Metanephros (tissue), 2 donors: ENCODE measurements at places on chromosomes 11 and 22. TPM values are rescaled to one million over a fixed set of nuclear protein-coding genes. Genes with fewer than 3 reads are reported as not detected.

FAM227A gene
- total RNA-seq, result 9.8 TPM

OR52E8 gene
- total RNA-seq, result not detected

LMNTD2 gene
- total RNA-seq, result 2.3 TPM

FZD4 gene
- total RNA-seq, result 85.4 TPM

RFPL1 gene
- total RNA-seq, result not detected

SLC1A2 gene
- total RNA-seq, result 0.88 TPM

TRPC6 gene
- 12.7 TPM for total RNA-seq

F2 gene
- total RNA-seq, result 0.35 TPM

MPZL2 gene
- 16.9 TPM for total RNA-seq

CRYBB2 gene
- not detected for total RNA-seq

RASGRP2 gene
- 14.9 TPM for total RNA-seq

CADM1 gene
- 104 TPM for total RNA-seq

MIAT gene
- total RNA-seq, result 2.6 TPM

TNNI2 gene
- total RNA-seq, result 526 TPM

ANAPC15 gene
- total RNA-seq, result 11.7 TPM

TESMIN gene
- 10.3 TPM for total RNA-seq
